CD8-positive, alpha-beta memory T cell (primary cell): ENCODE measurements at places on chromosomes 7 and 10.

- no peak for DNase-seq
Observed at GRCh38 chr10:69786791-69787190, 14.9 kb upstream of the COL13A1 start.

DNA sequence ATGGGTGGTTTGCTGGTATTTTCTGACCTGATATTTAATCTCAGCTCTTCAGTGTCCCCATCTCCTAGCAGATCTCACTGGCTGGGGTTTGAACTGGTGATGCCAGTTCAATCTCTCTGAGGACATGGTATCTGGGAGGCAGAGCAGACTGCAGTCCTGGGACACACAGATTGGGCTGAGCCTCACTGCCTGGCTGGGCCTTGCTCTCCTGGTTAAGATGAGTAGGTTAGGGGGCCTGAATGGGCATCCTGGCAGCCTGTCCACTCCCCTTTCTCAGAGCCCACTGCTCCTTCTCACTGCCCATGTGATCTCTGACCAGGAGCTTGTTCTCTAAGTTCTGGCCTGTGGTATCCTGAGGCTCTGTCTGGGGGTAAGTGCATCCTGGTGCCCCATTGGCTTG, 363.4 kb downstream of the GLRX3 start:
- DNase-seq = no peak

DNA sequence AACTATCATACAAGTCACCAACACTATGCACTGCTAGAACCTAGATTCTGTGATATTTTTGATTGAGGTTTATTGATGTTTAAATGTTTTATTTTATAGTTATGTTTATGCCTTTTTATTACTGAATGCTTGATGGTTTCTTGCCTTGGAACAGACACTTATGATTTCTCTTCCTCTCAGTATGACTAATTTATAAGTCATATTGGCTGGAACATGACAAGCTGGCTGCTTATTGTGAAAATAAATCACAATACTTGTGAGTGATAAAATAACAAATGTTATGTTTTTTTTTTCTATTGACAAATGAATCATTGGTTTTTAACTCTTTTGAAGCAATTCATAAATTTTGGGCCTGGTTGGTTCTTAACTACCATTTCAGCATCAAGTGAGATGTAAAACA, 142.0 kb upstream of the MALRD1 start:
- DNase-seq = no peak

DNA sequence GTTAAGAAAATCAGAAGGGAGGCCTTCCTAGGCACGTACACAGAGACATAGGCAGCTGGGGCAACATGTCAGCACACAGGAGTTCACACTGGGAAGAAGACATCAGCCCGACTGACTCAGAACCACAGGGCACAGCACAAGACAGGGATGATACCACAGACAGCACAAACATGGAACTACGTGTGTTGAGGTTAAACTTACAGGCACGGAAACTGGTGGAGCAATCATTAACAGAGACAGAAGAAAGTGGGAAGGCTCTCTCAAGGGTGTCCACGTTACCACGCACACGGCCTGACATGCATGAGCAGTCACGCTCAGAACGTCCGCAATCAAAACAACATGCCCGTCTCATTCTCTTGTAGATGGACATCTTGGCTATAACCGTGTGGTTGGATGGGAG, 636.4 kb downstream of the KCNMA1 start:
- DNase-seq = no peak

- no peak for DNase-seq
Observed at GRCh38 chr7:101691822-101692384, 62.8 kb upstream of the MYL10 start.

- no peak for DNase-seq
Observed at GRCh38 chr7:17532861-17533404, 234.5 kb downstream of the AHR start.

DNA sequence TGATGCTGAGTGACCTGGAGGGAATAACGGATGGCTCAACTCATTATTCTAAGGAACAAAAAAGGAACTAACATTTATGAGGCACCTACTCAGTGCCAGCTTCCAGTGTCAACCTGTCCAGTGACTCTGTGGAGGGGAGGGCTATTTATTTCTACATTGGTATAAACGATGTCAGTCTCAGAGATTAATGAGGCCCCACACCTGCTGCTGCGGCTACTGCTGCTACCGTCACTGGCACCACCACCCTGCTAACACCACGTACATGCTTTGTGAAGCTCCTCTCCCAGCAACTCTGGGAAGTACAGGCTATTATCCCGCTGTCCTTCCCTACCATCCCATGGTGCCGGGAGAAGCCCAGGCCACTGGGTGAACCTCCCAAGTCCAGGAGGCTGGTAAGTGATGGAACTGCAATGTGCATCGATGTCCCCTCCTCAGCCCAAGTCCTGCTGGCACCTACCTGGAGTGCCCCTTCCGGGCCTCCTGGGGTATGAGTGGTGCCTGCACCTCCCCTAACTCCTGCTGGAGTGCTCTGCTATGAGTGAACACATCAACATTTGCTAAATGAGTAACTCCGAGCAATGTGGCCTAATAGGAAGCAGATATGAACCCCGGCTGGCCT, 101.5 kb downstream of the ARHGAP22 start:
- no peak for DNase-seq

GRCh38 chr10:101071267-101071884, 9.6 kb downstream of the KAZALD1 start:
- DNase-seq = no peak

- no peak for DNase-seq
Observed at GRCh38 chr10:52566471-52567246, 205.9 kb downstream of the MBL2 start.

- no peak for DNase-seq
Observed at GRCh38 chr10:58615237-58615935, 102.7 kb downstream of the BICC1 start.

- DNase-seq = no peak
Observed at GRCh38 chr10:93911866-93912265, 18.1 kb downstream of the SLC35G1 start.

DNA sequence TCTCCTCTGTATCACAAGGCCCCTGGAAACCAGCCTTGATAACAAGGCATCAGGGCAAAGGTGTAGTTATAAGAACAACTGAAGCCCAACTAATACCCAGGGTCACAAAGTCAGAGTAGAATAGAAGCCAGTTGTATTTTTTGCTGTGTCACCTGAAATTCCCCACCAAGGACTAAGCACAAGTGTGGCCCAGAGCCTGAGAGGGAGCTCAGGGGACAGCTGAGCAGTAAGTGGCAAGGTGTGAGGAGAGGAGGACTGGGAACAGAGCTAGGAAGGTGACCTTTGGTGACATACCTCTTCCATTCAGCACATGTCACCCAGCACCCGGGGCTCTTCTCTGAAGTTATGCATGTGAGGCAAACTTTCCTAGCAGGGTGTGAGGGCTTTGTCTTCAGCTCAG, 179.9 kb downstream of the HECW1 start:
- DNase-seq = no peak

GRCh38 chr7:81498176-81498575, 271.7 kb downstream of the HGF start:
- no peak for DNase-seq

DNA sequence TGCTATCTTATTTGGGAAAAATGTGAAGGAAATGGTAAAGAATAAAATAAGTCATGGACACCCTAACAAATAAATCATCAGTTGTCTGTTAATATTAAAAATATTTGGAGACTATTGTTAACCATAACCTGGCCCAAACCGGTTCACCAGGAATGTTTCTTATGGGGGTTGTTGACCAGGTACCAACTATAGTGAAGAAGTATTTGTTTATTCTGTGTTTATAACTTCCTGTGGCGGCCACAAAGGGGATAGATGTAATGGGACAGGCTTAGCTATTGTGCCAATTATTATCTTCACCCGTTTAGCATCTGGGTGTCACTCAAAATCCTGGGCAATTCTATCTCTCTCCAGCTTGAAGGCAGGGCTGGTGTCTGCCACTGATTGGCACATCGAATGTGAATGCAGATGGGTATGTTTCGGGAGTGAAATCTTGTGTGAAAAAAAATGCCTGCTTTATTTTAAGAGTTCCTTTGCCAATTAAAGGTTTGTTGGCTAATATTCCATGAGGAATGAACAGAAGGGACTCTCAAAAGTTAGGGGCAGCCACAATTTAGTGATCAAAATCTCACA, 500.9 kb downstream of the ARL4A start:
- no peak for DNase-seq

DNA sequence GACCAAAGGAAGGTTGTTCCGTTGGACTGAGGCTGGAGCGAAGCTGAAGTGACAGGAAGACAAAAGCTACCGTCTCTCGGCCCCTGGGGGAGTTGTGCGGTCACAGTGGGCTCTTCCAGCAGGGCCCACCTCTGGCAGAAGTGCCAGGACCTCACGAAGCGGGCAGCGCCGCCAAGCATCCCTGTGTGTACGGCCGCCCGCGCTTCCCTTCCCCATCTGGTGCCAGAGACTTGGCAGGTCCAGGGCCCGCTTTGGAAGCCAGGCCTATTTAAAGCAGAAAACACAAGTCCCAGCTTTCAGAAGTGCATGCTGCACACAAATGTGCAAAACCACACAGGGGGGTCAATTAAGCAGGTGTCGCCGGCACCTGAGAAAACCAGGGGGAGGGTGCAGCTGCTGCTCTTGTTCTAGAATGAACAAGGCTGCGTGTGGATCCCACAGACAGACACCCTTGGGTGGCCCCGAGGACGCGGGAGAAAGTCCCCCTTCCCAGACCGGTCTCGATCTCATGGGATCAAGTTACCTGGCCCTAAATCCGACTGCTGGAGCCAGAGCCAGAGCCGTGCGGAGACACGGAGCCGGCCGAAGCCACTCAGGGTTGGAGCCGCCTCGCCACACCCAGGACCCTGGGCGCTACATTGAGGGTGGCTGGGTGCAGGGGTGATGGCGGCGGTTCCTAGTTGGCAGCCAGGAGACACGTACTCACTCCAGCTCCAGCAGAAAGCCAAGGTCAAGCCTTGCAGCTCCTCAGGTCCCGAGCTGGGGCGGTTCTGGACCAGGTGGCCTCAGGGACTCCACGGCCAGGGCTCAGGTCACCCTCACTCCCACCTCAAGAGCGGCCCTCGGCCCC, 51.8 kb upstream of the PPP2R2D start:
- DNase-seq = no peak

- no peak for DNase-seq
Observed at GRCh38 chr7:156274557-156274956, 366.0 kb upstream of the RNF32 start.

DNA sequence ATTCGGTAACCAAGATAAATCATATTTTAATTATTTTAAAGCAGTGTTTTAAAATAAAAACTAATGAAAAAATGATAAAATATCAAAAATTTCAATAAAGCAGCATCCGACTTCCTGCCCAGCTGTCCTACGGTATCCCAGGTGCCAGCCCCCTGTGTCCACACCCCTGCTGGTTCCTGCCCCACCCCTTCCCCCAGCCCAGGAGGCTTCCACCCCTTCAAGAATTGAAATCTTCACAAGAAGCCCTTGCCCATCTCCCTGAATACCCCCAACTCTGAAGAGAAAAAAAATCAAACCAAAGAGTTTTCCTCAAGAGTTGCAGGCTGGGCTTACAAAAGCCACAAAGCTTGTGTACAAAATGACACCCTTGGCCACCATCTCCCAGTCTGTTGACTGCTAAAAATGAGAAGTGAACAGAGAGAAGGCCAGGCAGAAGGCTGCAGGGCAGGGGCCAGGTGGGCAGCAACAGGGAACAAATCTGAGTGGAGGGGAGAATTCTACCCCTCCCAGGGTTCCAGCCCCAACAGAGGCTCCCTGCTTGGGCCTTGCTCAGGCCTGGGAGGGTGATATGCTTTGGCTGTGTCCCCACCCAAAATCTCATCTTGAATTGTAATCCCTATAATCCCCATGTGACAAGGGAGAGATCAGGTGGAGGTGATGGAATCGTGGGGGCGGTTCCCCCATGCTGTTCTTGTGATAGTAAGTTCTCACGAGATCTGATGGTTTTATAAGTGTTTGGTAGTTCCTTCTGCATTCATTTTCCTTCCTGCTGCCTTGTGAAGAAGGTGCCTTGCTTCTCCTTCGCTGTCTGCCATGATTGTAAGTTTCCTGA, 14.5 kb downstream of the GPRIN2 start:
- no peak for DNase-seq

DNA sequence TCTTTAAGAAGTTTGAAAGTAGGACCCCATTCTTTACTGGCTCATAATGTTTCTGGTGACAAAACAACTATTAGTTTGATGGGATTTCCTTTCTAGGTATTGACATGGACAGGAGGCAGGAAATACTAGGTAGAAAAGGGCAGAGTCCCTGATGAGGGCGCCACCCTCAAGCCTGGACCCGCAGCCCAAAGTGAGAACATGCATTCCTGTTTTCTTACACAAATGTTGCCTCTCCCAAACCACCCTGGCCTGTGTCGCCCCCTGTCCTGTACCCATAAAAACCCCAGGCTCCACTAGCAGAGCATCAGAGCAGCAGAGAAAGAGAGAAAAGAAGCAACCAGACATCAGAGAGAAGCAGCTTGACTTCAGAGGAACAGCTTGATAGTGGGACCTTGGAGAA, 1055.2 kb upstream of the POT1 start:
- DNase-seq = no peak

DNA sequence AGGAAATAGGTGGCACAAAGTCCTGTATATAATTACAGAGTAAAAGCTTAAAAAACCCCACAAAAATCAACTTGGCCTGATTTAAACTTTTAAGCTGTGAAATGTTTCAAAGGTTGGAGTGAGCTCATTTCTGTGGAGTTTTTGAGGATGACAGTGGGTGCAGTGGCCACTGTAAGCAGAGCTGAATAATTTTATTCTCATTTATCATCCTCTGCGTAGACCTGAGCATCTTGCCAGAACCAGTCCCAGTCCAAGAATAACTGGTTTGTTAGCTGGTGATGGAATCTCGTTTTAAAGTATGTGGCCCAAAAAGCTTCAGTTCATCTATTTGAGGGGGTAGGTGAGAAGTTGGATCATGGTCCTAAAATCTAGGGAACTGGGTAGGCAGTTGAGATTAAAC, 4.4 kb downstream of the BMPER start:
- no peak for DNase-seq

- DNase-seq = no peak
Observed at GRCh38 chr10:67077376-67077775, 151.5 kb downstream of the LRRTM3 start.

- no peak for DNase-seq
Observed at GRCh38 chr7:81990395-81990794, 220.5 kb upstream of the HGF start.

GRCh38 chr7:50149369-50149768, 56.3 kb upstream of the ZPBP start:
- no peak for DNase-seq

- DNase-seq = no peak
Observed at GRCh38 chr10:76878514-76878913, 759.1 kb downstream of the KCNMA1 start.

DNA sequence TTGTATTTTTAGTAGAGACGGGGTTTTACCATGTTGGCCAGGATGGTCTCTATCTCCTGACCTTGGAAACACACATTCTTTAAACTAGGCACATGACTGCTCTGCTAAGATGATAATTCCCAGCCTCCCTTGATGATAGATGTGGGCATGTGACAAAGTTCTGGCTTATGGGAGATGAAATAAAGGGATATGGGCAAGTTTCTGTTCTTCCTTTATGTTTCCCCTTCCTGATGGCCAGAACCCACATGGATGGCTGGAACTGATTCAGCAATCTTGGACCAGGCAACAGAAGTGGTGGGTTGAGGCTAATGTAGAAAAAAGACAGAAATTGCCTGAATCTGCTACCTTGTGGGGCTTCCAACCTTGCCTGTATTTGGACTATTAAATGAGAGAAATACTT, 60.7 kb upstream of the NRP1 start:
- DNase-seq = no peak

GRCh38 chr10:44998146-44998631, 2.5 kb upstream of the ZNF22 start:
- no peak for DNase-seq
